Hematopoietic multipotent progenitor cell treated with erythropoietin and hydrocortisone succinate and interleukin-3 and kit ligand, for 17 days (in vitro differentiated cells): ENCODE measurements at places on chromosomes 4 and X.

GRCh38 chrX:136034668-136035067 is 49.4 kb downstream of the SLC9A6 start:
- DNase-seq, result no peak

- no peak for DNase-seq
Measured at GRCh38 chr4:24690436-24690835, 104.9 kb upstream of the SOD3 start.

GRCh38 chrX:275476-275966 is 5.7 kb upstream of the PLCXD1 start:
- no peak for DNase-seq

GRCh38 chr4:124044867-124045266 is 648.3 kb downstream of the SPRY1 start:
- DNase-seq, result no peak

GRCh38 chrX:15751155-15751819 is 13.2 kb downstream of the CA5B start:
- no peak for DNase-seq
